Activated CD8-positive, alpha-beta memory T cell treated with anti-CD3 and anti-CD28 coated beads for 24 hours (primary cell): ENCODE measurements at places on chromosomes 6 and 20.
A peak's percentile ranks its signal among the peaks of the same experiment; 100 is the strongest.

GRCh38 chr20:58571356-58571692 lies 56.1 kb upstream of the APCDD1L start:
- DNase-seq, result no peak

DNA sequence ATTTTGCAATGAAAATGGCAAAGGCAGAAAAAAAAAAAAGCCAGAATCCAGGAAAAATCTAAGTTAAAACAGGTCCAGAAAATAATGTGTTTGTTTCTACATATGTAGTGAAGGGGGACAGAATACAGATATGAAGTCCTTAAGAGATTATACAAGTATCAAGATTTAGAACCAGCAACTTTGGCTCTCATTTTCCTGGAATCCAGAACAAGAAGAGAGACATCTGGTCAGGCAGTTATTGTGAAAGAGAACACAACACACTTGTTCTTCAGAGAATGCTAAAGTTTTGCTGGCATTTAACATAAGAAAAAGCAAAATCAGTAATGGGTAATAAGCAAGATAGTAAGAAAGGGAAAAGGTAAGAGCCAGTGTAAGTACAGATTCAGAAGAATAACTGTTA lies 21.1 kb downstream of the BAG2 start:
- no peak for DNase-seq

DNA sequence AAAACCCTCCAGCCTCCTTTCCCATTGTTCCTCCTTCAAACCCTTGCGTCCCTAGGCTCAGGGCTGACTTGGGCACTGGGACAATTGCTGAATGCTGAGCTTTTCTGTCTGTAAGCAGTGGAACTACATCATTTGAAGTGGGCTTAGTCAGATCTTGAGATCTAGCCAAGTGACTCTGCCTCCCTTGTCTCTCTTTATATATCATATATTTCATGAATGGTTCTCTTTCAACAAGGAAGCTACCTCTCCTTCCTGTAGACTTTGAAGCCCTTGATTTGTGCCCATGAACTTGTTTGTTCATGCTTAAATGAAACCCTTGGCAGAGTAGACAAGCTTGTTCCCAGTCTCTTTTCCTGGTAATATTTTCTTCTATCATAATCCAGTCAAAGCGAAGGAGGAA lies 60.0 kb upstream of the KIF13A start:
- DNase-seq, result no peak

DNA sequence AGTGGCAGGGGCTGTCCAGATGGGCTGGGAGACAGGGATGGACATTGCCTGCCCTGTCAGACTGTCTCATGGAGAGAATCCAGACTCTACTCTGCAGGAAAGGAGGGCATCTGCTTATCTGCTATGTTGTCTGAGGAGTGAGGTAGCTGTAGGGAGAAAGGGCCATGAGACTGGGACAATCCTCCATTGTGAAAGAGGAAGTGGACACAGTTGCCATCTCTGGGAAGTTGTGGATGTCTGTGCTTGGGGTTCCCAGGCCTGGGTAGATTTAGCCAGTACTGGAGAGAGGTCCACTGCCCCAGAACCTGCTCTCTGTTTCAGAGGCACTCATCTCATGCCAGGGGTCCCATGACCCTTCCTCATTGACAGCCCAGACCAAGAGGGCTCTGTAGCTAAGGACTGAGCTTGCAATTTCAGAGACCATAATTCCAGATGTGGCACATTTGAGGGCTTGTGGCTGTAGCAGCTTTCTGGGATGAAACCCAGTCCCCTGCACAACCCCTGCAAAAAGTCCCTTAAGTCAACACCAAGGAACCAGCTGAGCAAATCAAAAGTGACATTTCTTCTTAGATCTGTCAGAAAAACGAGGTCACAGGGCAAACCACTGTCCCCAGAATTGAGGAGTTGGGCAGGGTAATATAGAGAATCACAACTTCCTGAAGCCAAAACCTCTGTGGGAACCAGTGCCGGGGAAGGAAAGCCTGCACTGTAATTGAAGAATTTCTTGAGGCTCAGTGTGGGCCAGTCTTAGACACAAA lies 4.1 kb upstream of the SIRPG start:
- DNase-seq, result no peak

GRCh38 chr20:62412194-62413024 lies 5.3 kb upstream of the CABLES2 start:
- DNase-seq, result no peak

GRCh38 chr20:22758815-22759214 lies 174.4 kb upstream of the FOXA2 start:
- no peak for DNase-seq

- peak; percentile 26 for DNase-seq
Measured at GRCh38 chr20:2757969-2758368, 42.5 kb downstream of the CPXM1 start.

GRCh38 chr6:31493875-31494694 lies 3.9 kb upstream of the MICB start:
- DNase-seq, result peak; percentile 90

GRCh38 chr6:164294047-164294784 lies 879.7 kb downstream of the QKI start:
- no peak for DNase-seq

DNA sequence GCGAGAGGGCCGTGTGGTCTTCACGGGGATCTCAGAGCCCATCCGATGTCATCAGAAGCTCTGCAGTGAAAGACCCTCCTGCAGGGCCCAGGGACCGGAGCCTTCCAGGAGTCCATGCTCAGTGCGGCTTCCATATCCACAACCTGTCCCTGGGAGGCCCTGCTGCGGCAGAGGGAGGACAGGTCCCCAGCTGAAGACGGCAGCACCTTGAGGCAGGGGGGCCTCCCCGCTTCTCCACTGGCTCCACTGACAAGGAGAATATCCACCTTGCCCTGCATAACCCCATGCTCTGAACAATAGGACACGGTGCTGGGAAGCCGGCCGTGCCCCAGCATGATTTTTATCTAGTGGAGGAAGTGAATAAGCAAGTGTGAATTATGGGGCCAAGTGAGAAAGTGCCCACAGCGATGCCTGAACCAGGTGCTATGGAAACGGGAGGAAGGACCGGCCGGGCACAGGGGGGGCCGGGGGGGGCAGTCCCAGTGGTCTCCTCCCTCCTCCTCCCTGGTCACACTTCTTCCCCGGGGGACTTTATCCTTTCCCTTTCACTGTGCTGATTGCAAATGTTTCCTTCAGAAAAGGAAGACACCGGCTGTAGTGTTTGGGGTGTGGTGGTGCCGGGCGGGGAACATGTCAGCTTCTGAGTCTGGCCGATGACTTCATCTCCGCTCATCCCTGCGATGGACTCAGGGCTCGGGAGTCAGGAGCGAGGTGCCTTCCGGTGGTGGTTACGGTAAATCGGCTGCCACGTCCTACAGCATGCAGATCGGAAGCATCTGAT lies 225.1 kb downstream of the ERMARD start:
- no peak for DNase-seq

DNA sequence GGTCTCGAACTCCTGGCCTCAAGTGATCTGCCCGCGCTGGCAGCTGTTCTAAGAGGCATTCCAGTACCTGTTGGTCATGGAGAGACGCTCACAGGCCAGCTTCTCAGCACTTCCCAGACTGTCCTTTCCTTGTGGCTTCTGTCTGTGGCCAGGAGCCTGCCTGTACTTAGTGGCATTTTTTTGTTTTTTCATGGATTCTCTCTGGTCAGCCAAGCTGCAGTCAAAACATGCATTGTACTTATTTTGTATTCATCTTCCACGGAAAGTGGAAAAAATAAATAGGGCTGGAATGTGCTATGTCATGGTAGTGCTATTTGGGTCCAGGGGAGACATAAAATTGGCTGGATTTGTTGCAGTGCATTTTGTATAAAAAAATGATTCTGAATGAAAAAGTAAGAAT lies 29.1 kb downstream of the ZDHHC14 start:
- DNase-seq, result no peak

DNA sequence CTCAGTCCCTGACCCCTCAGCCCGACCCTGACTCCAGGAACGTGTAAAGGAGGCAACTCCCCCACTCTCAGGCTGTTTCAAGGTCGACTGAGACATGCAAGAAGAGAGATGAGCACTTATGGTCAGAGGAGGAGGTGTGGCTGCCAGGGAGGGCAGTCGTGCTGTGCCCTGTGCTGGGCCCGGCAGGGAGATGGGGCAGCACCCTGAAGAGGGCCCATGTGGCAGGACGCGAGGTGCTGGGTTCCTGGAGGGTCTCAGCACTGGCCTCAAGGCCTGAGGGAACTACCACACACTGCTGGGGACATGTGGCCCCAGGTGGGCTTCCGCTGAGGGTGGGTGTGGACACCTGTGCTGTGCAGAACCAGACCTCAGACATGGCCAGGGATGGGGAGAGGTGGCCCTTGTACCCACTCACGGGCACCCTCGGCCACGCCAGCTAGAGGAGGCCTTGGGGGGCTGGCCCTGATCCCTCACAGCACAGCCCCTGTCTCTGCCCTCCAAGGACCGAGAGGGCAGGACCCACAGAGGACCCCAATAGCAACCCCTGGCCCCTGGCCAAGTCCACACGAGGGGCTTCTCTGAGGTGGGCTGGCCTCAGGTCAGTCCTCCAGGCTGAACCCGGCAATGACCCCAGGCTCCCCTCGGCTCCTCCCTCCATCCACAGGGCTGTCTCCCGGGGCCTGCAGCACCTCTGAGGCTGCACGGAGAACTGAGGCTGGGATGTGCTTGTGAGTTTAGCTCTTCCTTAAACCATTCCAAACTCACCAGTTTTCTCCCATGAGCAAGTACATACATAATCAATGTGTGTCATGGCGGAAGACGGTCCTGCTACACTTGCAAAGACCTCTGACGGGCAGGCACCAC lies 8.7 kb downstream of the SLC2A4RG start:
- no peak for DNase-seq

DNA sequence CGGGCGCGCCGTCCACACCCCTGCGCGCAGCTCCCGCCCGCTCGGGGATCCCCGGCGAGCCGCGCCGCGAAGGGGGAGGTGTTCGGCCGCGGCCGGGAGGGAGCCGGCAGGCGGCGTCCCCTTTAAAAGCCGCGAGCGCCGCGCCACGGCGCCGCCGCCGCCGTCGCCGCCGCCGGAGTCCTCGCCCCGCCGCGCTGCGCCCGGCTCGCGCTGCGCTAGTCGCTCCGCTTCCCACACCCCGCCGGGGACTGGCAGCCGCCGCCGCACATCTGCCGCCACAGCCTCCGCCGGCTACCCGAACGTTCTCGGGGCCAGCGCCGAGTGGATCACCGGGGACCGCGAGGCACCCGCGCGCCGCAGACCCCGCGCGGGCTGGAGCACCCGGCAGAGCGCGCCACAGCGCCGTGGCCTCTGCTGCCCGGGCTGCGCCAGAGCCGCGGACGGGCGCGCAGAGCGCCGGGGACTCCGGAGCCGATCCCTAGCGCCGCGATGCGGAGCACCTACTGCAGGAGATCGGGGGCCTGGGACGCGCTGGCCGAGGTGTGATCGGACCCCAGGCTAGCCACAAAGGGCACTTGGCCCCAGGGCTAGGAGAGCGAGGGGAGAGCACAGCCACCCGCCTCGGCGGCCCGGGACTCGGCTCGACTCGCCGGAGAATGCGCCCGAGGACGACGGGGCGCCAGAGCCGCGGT lies at the start of gene BMP2:
Gene BMP2, plus strand, starts transcription at position 151 of the 692 bp plus-strand sequence. CDS start 2,441 bp downstream, outside the sequence.
- no peak for DNase-seq

DNA sequence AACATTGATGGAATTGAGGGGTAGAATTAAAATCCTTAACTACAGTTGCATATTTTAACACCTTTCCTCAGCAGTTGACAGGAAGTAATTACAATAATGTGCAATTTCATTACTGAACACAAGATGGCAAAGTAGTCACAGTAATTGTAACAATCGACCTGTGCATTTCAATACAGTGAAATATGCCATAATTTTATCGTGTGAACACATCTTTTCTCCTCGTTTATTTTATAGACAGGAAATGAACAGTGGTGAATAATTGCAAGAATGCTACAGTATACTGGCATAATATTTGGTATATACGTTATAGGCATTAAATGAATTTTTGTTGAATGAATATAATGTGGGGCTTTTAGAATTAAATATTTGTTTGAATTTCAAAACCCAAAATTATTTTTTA lies 25.0 kb downstream of the CYB5R4 start:
- DNase-seq, result no peak

GRCh38 chr20:13158369-13158768 lies 62.7 kb upstream of the ISM1 start:
- no peak for DNase-seq

GRCh38 chr6:46949632-46950280 lies 28.0 kb upstream of the ADGRF5 start:
- DNase-seq, result no peak

- no peak for DNase-seq
Measured at GRCh38 chr6:21022343-21023107, 488.3 kb downstream of the CDKAL1 start.

DNA sequence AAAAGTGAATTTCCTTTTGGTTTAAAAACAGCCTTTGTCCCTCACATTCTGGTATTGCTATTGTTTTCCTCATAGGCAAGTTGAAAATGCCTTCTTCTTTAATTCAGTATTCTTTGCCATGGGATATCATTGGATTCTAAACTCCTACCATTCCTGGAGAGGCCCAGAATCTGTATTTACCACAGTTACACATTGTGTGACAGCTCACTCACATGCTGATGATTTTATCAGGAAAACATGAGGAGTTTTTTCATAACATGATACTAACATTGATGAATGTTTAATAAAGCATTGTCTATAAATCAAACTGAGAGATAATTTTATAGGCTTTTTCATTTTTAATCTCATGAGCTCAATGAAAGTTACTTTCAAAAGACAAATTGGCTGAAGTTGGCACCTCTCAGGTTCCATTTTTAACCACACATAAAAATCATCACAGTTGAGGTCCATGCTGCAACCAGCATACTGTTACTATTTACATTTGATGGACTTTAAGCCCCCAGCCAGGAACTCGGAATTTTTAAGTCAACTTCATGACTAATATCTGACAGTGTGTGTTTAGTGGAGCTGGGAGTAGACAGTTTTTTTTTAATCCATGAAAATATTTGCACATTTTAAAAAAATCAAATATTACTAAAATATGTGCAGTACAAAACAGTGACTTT lies 82.8 kb downstream of the FAM83B start:
- no peak for DNase-seq

GRCh38 chr6:140671926-140672325 lies 1297.5 kb upstream of the CITED2 start:
- DNase-seq, result no peak

GRCh38 chr20:36337886-36338285 lies 31.7 kb downstream of the DLGAP4 start:
- DNase-seq, result no peak

DNA sequence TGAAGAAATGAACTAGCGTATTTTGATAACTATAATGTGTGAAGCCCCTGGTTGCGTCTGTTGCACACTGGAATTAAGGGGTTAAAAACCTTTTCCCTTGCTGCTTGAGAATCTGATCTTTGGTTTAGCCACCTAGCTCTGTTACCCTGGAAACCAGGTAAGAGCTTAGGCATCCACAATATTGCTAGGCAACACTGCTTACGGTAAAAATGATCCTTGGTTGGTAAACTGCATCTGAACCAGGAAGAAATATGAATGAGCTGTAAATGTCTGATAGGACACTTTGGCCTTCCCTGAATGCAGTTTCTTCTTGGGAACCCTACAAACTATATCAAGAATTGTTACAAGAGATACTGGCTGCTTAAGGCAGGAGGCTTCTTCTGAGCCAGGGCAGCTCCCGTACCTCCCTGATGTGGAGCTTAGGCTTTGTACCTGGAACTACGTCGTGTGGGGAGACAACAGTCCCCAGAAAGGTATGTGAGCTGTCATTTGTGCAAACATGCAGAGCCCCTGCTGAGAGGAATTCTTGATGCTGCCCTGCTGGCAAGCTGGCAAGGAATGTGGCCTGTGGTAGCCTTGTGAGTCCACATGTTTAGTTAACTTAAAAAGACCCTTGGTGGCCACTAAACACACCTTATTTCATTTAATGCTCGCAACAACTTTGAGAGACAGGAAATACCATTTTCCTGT lies 18.4 kb downstream of the UBE3D start:
- DNase-seq, result no peak

- peak; percentile 63 for DNase-seq
Measured at GRCh38 chr6:7052443-7053011, 55.2 kb upstream of the RREB1 start.
